Lower leg skin (tissue), 4 donors: ENCODE measurements at places on chromosomes 5 and 9. TPM values are rescaled to one million over a fixed set of nuclear protein-coding genes. Genes with fewer than 3 reads are reported as not detected.
A peak's percentile ranks its signal among the peaks of the same experiment; 100 is the strongest.

The LHFPL2 gene
- 11.1 TPM for total RNA-seq

GRCh38 chr9:22463205-22463604, 16.6 kb downstream of the DMRTA1 start:
- no peak for DNase-seq

The CDC20B gene
- not detected for total RNA-seq

DNA sequence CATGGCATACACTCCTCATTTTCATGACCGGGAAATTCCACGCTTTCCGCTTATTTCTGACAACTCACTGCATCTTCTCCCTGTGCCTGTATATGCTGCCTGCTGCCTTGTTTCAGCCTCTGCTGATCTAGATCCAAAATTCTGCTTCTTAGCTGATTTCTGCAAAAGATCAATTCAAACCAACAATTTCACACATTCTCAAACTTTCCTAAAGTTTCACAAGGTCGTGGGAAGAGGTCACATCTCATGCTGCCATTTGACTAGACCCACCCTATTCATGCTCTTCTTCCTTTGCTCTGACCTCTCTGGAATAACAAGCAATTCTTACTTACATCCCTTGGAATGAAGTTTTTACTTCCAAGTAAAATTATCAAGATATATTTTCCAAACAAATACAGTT, 84.5 kb downstream of the TMEM167A start:
- DNase-seq: no peak

The BTNL3 gene
- total RNA-seq: not detected

The PCDHGC3 gene
- total RNA-seq: 80.8 TPM

DNA sequence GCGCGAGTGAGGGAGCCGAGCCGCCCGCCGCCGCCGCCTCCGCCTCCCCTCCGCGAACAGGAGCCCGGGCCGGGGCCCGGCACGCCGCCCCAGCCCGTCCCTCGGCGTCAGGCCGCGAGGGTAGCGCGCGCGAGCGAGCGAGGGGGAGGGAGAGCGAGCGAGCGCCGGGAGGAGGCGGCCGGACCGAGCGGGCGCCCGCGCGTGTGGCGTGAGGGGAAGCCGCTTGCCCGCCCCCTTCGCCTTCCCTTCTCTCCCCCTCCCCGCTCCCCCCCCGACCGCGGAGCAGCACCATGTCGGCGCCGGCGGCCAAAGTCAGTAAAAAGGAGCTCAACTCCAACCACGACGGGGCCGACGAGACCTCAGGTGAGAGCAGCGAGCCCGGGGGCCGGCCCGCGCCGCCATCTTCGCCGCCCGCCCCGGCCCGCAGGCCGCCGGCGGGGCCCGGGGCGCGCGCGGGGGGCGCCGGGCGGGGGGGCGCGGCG, 312 bp downstream of the SET start:
- DNase-seq: no peak

The ELP1 gene
- total RNA-seq: 17.1 TPM

DNA sequence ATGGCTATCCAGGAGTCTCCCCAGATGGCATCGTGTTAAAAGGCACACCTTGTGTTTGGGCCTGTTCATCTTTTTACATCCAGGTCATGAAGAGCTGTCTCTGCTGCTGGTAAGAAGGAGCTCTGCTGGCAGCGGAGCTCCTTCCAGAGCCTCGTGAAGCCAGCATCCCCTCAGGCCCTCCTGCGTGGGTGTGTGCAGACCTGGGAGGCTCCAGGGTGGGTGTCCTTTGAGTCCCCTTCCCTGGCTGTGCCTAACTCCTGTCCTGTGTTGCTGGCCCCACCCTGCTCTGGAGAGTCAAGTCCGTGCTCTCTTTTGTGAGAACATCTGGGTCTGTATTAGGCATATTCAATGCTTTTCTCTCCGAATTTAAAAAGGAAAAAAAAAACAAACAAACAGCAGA, 149.6 kb upstream of the IRX2 start:
- peak; percentile 14 for DNase-seq
